ENCODE measurements at places on chromosomes 13 and 19. TPM values are rescaled to one million over a fixed set of nuclear protein-coding genes. Genes with fewer than 3 reads are reported as not detected.

The STK11 gene
- 70.8 TPM for total RNA-seq

The SLC25A41 gene
- 0.18 TPM for total RNA-seq

The CLC gene
- total RNA-seq: not detected

The C5AR1 gene
- total RNA-seq: 1.0 TPM

- H3K27ac ChIP-seq: no peak overlapping the region
- H3K27me3 ChIP-seq: no peaks in the 10 kb centered on the region
- H3K4me3 ChIP-seq: no peak overlapping the region
- H3K4me1 ChIP-seq: no peaks in the 10 kb centered on the region
- no peaks in the 10 kb centered on the region for H3K36me3 ChIP-seq
Measured at GRCh38 chr13:64283926-64284325, 2868.3 kb upstream of the PCDH20 start.

DNA sequence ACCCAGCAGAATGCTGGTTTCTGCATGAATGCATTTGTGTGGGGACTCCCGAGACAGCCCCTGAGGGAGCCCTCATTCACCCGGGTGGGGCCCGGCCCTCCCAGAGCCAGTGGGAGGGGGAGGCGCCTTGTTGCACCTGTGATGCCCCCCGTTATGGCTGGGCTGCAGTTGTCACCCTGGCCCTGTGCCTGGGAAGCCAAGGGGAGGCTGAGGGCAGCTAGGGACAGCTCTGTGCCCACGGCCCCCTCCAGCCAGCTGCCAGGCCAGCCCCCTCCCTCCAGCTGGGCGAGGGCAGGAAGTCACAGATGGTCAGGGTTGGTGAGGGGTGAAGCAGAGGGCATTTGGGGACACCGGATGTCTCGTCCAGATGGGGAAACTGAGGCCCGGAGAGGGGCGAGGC lies 26.1 kb downstream of the NFIC start:
- peaks cover 9% of the 10 kb centered on the region for H3K4me1 ChIP-seq
- no peak overlapping the region for H3K27ac ChIP-seq
- no peak for DNase-seq
- no peaks in the 10 kb centered on the region for H3K27me3 ChIP-seq

DNA sequence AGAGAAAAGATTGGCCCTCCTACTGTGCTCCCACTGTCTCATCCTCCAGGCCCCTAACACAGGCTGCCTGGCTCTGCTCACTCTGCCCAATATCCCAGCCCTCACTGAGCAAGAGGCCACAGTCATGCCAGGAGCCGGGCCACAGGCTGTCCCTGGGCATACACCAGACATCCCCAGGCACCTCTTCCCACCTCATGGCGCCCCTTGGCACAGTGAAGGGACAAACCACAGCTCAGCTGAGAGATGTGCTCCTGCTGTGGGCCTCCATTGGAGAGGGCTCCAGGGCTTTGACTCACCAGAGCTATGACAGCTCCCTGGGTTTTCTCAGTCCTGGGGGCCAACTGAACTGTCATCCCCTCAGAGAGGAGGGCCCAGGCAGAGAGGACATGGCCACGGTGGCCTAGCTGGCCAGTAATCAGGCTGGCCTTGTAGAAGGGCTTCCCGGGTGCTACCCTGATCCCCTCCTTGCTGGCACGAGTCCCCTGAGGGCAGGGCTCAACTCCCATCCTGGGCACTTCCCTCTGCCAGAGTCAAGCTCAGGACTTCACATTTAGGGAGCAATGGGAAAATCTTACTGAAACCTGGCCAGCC lies 220.9 kb downstream of the TUBA3C start:
- H3K27ac ChIP-seq: no peak overlapping the region
- H3K4me3 ChIP-seq: no peak overlapping the region
- peaks cover 1% of the 10 kb centered on the region for H3K36me3 ChIP-seq
- no peaks in the 10 kb centered on the region for H3K27me3 ChIP-seq
- DNase-seq: no peak
- no peaks in the 10 kb centered on the region for H3K4me1 ChIP-seq

- no peaks in the 10 kb centered on the region for H3K4me1 ChIP-seq
- H3K27me3 ChIP-seq: no peaks in the 10 kb centered on the region
- H3K4me3 ChIP-seq: no peak overlapping the region
- DNase-seq: no peak
- H3K27ac ChIP-seq: no peak overlapping the region
Measured at GRCh38 chr13:61695147-61695546, 279.5 kb upstream of the PCDH20 start.

DNA sequence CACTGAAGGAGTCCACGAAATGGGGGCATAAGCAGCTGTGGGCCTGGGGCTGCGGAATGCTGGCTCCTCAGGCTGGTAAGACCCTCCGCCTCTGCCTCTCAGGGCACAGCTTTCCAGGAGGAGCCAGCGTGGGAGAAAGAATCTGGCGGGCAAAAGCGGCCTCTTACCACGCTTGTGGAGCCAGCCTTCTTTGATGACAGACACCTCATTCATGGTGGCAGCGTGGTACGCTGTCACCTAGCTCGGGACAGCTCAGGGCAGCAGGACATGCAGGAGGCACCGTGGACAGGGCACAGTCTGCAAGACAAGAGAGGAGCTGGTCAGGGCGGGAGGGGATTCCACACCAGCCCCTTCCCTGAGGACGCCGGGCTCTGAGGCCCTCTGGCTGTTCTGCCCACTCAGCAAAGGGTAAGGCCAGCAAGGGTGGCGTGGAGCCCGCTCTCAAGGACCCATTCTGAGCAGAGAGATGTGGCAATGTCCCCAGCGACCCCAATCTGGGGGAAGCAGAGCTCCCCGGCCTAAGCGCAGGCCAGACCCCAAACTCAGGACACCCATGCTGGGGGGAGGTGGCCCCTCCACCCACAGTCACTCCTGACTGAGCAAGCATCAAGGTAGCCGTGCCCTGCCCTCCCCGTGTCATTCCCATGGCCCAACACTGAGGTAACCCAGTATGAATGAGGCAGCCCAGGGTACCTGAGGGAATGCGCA lies 19.9 kb downstream of the AKT2 start:
- peaks cover 41% of the 10 kb centered on the region for H3K36me3 ChIP-seq
- DNase-seq: no peak
- no peaks in the 10 kb centered on the region for H3K27me3 ChIP-seq
- no peak overlapping the region for H3K27ac ChIP-seq
- no peak overlapping the region for H3K4me3 ChIP-seq
